Panc1 (cell line): ENCODE measurements at places on chromosomes 6 and 20.

DNA sequence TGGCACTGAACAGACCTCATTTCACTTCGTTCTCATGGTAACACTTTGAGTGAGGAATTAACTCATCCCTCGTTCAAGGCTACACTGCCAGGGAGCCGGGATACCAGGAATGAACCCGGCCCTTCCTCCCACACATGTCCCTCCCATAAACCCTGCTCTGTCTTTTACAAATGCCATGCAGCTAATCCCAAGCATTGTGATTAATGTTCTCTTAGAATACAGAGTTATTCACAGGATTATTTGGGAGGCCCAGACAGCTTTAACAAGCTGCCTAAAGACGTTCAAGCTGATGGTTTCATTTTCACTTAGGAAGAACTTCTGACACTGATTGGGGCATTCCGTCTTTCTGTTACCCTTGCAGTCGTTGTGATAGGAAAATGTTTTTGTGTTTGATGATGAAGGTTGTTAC is 42.5 kb upstream of the CD83 start:
- DNase-seq: no peak

- no peak for DNase-seq
These were observed 40.6 kb downstream of the DTD1 start for GRCh38 chr20:18628330-18628920.

- DNase-seq: no peak
These were observed 24.2 kb downstream of the FKBP1A start for GRCh38 chr20:1368448-1369199.

DNA sequence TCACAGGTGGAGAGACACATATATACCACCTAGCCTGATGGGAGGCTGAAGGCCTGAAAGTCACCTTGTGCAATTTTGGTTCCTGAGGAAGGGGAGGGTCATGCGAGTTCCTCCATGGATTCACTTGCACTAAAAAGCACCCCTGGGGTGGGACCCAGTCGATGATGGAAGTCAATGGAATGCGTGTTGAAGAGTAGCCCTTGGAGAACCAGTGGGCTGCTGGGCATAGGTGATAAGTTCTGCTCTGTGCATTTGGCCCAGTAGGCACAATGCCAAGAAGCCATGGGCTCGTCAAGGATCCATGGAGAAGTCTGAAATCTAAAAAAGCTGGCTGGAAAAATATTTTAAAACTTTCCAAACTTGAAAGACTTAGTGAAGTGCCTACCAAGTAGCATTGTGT is 18.9 kb upstream of the SCRT2 start:
- no peak for DNase-seq

- no peak for DNase-seq
These were observed 484.3 kb upstream of the JAG1 start for GRCh38 chr20:11158146-11158545.

DNA sequence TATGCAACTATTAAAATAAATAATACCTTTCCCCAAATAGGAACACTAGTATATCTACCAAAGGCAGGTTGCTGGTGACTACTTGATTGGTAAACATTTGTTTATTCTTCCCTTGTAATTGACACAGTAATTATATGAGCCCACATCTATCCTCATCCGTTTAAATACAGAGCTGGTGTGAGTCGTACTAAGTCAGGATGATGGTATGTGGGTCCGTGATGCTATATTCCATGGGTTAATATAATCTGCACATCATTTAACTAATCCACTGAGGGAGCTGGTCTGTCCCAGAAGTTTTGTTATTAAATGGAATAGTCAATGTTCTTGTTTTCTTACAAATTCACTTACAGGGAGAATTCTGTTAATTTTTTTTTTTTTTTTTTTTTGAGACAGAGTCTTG is 164.0 kb upstream of the AGPAT4 start:
- no peak for DNase-seq

GRCh38 chr6:31158863-31159855 is 770 bp downstream of the TCF19 start:
- no peak for DNase-seq

DNA sequence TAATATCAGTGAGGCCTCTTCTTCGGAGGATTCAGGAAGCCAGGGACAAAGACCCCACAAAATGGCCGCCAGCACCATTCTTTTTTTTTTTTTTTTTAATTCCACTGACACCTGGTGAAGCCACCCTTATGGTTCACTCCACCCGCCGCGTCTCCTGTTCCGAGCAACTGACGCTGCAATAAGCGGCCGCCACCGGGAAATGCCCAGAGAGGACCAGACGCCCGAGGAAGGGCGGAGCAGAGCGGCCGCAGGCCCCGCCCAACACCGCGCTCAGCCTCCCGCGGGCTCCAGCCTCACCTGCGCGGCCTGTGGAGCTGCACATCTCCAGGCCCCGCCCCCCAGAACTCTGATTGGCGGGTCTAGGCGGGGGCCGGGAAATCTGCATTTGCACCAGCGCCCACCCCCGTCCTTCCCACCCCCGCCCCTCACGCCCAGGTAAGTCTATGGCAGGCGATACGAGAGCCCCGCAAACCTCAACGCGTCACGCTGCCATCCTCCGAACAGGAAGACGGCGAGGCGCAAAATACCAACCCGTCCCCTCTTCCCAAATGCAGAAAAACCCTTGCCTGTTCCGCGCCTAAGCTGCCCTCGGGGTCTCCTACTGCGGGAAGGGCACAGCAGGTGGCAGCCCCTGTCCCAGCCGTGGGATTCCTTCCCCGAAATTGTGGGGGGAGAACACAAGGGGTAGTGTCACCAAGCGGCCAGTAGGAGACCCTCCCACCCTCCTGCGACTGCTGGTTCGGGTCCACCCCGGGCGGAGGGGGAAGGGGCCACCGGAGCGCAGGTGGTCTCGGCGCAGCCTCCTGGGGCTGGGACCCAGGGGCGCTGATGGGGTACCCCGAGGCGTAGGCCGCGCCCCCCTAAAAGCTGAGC is 960 bp downstream of the ATP9A start:
- DNase-seq: no peak

GRCh38 chr20:2814587-2815051 is at the start of gene C20orf141:
Gene C20orf141 (plus strand): TSS chr20:2814987. CDS start chr20:2815185, 198 bp downstream.
- peak; percentile 50 for DNase-seq

- no peak for DNase-seq
These were observed 149.3 kb downstream of the PTPRK start for GRCh38 chr6:128371136-128371535.

GRCh38 chr6:43024436-43024835 is 3.0 kb downstream of the RRP36 start:
- DNase-seq: no peak

DNA sequence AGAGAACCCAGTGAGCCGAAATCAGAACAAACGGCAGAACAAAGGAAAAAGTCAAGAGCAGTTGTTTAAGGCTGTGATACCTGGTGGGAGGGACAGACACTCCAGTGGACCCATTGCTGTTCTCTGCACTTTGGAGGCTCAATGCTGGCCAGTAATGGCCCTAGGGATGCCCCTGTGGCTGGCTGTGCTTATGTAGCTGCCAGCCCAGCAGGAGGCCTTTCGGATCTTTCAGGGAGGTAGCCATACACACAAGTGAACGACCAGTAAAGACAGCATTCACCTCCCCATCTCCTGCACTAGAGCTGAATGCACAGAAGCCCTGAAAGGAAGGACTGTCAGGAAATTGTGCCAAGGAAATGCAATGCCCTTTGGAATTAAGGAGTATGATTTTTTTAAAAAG is 34.3 kb downstream of the GPLD1 start:
- DNase-seq: no peak
